ENCODE measurements at places on chromosomes 2 and 18.

GRCh38 chr2:187477051-187477450 is 29.0 kb upstream of the CALCRL start:
- no peak for DNase-seq

GRCh38 chr2:41772697-41773096 is 275.1 kb upstream of the PKDCC start:
- no peak for DNase-seq

GRCh38 chr2:206198677-206199076 is 39.0 kb downstream of the EEF1B2 start:
- DNase-seq, result no peak

DNA sequence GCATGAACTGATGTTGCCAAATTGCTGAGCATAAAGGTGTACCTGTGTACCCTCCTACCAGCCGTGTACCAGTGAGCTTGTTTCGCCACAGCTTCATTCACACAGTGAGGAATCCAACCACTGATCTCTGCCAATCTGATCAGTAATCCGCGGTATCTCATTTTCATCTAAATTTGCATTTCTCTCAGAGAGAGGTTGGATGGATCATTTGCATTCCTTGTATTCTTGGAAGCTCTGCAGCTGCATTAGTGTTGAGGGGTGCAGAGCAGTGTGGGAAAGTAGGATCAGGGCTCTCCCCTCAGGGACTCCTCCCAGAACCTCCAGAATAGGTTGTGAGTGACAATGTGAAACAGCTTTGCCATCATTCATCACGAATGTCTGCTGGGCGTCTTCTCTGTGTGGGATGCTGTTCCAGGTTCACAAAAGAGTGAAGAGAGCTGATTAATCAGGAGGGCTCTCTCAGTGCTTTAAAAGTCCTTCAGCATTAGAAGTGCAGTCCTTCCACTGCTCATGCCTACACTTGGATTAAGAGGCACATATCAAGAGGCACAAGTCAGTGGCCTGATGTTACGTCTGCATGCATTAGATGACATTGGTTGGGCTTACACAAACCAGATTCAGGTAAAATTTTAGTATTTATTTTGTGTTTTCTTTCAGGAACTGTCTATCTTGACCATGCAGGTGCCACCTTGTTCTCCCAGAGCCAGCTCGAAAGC is 7.5 kb downstream of the MOCOS start:
- no peak for DNase-seq

DNA sequence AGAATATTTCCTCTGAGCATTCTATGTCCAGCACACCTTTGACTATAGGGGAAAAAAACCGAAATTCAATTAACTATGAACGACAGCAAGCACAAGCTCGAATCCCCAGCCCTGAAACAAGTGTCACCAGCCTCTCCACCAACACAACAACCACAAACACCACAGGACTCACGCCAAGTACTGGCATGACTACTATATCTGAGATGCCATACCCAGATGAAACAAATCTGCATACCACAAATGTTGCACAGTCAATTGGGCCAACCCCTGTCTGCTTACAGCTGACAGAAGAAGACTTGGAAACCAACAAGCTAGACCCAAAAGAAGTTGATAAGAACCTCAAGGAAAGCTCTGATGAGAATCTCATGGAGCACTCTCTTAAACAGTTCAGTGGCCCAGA is 79.4 kb upstream of the FAM117B start:
- DNase-seq, result no peak

DNA sequence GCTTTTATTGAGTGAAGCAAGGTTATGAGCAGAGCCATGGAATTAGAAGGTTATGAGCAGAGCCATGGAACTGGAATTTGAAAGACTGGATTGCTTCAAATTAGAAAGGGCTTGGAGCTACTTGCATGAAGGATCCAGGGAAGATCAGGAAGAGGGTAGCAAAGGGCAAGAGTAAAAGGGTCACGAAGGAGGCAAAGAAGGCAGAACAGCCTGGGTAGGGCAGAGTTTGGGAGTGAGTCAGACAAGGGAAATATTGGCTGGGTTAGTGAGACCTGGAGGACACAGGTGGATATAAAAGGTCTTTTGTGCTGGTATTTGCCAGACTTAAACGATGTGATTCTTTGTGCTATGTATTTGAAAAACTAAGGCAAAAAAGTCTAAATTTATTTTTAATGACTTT is 65.0 kb downstream of the SEMA4F start:
- no peak for DNase-seq

DNA sequence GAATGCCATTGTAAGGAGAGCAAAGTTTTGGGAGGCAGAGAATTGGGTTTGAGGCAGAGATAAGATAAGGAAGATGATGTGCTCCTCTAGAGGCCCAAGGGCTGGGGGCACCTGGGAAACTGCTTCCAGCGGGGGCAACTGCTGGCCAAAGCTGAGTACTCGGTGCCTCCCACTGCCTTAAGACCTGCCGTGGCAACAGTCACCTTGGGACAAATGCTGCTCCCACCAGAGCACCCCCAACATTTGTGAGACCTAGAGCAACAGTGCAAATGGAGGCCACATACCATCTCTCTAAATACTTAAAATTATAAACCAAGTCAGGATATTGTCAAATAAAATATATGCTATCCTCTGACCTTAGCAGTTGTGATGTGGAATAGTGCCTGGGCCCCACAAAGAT is 127.1 kb downstream of the CAPN13 start:
- no peak for DNase-seq

DNA sequence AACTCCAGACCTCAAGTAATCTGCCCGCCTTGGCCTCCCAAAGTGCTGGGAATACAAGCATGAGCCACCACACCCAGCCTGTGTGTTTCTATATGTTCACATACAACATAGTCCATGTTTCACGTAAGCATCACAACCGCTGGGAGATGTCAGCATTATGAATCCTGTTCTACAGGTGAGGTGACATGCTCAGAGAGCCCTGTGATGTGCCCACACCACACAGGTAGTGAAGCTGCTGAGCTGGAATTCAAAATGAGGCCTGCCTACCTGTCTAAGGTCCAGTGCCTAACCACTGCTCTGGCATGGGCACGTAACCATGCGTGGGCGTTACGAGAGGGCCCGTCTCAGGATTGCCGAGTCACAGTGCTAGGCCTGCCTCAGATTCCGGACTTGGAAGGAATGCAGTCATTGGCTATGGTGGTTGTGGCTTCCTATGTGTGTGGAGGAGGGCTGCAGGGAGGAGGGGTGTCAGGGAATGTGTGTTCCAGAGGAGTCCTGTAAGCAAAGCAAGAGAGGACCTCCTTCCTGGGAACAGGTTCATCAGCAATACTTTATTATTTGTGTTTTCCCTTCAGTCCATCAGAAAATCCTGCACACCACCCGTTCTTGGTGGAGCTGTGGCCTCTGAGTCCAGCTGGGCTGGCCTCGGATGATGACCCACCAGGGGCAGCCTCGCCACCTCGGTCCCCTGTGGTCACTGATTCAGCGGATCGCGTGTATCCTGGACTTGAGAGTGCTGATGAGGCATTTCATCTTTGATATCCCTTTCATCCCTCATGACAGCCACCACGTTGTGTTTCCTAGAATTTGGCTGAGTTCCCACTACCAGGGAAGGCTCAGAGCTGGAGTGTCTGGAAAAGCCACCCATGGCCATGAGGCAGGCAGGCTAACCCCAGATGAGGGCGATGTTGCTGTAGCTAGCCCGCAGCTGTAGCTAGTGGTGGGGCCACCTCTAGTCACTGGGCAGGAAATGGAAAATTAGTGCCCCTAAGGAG is 31.1 kb downstream of the HK2 start:
- no peak for DNase-seq

DNA sequence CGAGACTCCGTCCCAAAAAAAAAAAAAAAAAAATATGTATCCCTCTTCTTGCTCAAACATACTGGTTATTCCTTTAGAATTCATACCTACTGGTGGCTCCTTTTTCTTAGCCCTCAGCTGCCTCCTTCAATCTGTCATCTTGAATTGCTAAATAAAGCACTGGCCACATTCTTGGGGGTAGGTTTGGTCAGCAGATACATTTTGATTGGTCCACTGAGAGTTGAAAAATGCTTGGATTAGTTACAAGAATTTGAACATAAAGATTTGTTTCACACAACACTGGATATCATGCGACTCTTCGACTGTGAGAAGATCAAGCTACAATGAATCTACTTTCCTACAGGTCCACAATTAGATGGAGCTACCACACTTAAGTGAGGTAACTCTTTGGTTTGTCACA is 906.1 kb upstream of the SLC39A10 start:
- DNase-seq, result no peak

- no peak for DNase-seq
Measured at GRCh38 chr2:74205596-74205995, 7.2 kb downstream of the MTHFD2 start.

DNA sequence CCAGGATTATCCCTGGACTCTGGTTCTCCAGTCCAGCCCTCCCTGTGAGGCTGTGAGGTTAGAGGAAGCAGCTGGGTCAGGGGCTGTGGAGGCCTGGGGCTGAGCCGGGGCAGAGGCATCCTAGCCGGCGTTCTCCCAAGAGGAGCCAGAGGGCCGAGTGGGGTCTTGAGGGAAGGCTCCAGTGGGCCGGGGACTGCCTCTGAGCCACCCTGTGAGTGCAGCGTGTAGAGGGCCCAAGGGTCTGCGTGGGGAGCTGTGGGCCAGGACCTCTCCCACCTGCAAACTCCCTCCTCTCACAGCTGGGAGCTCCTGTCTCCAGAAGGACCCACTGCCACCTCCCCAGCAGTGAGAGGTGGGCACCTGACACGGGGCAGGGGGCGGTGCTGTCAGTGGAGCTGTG is 41.0 kb downstream of the GLI2 start:
- no peak for DNase-seq

DNA sequence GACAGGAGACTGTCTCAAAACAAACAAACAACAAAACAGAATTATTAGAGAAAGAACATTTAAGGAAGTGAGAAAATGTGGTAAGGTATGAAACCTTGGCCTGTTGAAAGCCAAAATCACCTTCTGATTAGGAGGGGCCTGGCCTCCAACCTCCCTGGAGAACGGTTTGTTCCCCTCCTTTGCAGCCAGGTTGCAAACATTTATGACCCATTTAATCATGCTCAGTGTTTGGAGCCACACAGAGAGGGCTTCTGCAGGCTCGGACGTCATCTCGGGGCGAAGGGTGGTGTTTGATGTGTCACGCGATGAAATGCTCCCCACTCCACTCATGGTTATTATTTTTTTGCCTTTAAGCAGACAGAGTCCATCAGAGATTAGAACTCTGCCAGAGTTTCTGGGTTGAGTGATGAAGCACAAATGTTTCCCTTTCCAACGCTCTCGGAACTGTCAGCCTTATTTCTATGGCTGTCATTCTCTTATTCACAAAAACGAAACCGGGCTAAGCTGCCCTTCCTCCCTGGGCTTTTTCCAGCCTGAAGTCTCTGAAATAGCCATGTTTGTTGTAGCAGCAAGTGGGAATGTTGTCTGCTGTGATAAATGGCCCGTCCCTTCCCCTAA is 33.6 kb upstream of the ROCK2 start:
- DNase-seq, result no peak

DNA sequence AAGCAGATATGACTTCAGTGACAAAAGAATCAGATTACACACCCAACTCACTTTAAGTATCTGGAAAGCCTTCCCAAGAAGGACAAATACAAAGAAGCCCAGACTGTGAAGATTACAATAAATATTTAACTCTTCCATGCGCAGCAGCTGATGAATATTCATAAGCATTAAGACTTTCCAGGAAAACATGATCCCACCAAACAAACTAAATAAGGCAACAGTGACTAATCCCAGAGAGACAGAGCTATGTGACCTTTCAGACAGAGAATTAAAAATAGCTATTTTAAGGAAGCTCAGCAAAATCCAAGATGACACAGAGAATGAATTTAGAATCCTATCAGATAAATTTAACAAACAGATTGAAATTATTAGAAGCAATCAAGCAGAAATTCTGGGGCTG is 108.2 kb upstream of the UBE2E3 start:
- no peak for DNase-seq

DNA sequence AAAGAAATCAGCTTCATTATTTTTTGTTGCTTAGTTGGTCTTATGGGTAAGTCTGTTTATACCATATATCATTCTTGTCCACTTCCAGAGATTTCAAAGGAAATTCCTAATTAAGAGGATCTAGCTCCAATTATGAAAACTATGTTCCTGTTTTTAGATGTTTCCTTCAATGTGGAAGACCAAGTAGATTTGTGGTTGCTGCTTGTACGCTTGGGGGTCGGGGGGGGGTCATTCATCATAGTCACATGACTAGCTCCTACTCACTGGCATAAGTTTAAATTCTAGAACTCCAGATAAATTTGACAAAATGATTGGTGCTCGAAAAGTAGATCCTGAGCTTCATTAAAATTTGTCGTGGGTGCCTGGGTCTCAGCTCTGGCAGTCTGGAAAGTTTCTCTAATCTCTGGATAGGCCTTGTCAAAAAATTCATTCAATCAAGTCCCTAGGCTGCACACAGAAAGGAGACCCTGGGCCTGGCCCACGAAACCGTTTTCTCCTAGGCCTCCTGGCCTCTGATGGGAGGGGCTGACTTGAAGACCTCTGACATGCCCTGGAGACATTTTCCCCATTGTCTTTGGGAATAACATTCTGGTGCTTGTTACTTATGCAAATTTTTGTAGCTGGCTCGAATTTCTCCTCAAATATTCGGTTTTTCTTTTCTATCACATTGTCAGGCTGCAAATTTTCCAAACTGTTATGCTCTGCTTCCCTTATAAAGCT is 62.5 kb downstream of the MEP1B start:
- no peak for DNase-seq

- no peak for DNase-seq
Measured at GRCh38 chr2:89848763-89849368, 1157.4 kb downstream of the RPIA start.

DNA sequence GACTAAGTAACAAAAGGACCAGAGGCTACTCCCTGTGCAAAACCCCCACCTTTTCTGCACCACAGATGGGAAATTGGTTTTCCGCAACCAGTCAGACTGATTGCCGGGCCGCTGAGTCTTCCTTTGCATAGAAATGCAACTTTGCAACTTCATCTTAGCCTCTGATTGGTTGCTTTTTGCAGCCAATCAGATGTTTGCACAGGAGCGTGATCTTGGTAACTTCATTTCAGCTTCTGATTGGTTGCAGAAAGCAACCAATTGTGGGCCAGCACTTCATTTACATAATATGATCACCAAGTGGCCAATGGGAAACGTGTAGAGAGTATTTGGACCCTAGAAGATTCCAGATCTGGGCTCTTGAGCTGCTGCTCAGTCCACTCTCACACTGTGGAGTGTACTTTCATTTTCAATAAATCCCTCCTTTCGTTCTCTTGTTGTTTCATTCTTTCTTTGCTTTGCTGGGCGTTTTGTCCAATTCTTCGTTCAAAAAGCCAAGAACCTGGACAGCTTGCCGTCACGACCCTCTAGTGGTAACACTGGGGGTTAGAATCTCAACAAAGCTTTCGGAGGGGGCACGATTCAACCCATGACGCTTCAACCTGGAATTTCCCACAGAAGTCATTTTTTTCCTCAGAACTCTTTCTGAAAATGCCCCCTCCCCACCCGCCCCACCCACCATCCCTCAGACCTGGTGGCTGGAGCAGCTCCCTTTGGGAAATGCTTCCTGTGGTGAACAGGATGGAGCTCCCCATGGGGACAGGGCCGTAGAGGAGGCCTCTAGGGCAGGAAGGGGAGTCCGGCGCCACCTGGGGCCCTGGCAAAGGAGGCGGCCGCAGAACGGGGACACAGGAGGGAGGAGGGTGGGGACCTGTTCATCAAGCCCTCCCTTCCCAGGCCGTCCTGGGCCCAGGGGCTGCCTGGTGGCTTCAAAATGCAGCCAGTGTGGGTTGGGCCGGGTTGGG is 31.8 kb upstream of the KCNF1 start:
- DNase-seq, result no peak
